Fibroblast of skin of back (primary cell): ENCODE measurements at places on chromosomes 1 and 21.

DNA sequence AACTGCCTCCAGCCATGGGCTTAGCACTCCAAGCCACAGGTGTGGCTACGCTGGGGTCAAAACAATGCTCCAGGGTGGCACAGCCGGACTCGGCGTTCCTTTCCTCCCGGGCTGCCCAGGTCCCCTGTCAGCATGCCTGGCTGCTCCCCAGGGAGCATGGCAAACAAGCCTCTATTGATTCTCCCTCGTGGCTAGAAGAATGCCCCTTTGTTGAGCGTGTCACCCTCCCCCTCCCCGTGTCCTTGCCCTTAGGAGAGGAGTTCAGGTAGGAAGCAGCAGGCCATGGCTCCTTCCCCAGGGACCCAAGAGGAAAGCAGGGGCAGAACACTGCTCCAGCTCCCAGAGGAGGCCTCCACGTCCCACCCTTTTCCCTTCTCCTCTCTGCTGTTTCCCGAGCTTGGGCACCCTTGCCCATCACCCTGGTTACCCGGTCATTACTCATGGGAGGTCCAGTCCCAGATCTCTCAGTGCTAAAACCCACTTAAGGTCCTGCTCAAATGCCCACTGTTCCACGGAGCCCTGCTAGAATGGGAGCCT lies 57.4 kb upstream of the CITED4 start:
- no peak for DNase-seq

DNA sequence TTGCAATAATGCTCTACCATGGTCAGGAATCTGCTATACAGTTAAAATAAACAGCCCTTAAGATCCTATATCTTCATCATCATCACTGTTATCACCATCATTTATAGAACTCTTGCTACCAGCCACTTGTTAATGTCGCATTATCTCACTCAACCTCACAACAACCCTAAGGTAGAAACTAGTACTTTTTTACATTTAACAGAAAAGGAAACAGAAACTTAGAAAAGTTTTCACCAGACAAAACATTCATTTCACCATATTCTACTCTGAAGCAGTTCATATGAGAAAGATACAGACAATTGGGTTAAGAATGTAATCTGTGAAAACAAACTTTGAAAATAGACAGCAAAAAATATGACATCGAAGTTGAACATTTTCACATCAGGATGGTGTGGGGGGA lies 262.6 kb downstream of the ATG4C start:
- no peak for DNase-seq

DNA sequence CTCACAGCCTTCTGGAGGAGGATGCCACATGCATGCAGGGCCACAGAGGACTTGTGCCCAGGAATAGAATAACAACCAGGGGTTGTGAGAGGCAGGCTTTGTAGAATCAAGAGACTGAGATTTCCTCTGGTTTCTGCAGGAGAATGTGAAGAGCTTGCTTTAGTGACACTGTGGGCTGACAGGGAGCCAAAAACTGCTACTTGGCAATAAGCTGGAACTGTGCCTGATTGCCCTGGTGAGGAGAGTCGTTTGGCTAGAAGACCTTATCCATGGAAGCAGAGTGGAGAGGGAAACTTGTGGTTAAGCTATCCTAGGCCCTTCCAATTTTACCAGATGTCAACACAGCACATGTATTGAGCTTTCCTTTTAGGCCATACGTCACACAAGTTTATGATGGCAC lies 902.1 kb downstream of the MRPL39 start:
- DNase-seq: no peak

GRCh38 chr1:3905953-3906671 lies 6.0 kb upstream of the C1orf174 start:
- no peak for DNase-seq

DNA sequence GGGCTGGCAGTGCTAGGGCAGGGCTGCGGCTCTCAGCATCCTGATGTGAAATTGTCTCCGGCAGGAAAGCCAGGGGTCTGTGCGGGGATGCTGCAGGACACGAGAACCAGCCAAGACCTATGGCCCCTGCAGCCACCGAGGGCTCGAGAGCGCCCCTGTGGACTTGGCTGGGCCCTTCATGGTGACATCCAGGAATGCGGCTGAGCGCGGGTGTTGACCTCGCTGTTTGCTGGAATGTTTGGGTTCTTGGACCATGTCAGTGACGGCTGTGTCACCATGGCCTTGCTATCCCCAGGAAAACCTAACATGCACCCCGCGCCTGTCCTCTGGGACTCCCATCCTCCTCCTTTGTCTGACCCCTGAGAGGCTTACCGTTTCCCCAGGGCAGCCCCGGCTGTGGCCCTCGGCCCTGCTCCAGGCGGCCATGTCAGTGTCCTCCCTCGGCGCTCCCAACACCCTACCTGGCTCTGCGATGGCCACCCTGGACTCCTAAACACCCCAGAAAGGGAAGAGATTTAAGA lies 14.3 kb upstream of the C1orf174 start:
- DNase-seq: no peak

GRCh38 chr21:36344931-36345330 lies 24.9 kb downstream of the MORC3 start:
- no peak for DNase-seq

DNA sequence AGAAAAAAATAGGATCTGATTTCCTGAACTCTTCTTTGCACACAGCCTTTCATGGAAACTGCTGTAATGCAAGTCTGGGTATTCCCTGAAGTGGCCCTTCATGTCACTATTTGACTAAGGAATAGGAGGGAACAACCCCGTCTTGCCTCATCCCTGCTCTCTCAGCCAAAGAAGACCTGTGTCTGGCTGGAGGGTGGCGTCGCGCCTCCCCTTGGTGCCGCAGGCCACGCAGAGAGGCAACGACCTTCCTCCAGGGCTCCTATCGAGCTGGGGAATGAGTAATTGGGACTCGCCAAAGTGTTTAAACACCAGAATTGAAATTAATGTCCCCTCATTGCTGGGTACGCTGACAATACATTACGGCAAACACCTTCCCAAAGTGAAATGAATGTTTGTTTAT lies 129.8 kb downstream of the PBX1 start:
- DNase-seq: no peak

DNA sequence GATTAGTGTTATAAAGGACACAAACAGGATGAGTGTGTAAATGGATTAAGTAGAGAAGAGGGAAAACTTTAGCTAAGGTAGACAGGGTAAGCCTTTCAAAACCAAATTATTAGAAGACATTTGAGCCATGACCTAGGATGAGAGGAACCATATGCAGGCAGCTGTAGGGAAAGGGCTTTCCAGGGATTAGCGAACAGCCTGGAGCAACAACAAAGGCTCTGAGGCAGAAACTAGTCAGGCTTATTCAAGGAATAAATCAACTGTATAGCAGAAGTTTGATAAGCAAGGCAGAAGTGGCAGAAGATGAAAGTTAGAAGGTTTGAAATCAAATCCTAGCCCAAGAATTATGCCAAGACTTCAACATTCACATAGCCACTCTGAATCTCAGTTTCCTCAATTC lies 21.3 kb downstream of the AIDA start:
- no peak for DNase-seq

DNA sequence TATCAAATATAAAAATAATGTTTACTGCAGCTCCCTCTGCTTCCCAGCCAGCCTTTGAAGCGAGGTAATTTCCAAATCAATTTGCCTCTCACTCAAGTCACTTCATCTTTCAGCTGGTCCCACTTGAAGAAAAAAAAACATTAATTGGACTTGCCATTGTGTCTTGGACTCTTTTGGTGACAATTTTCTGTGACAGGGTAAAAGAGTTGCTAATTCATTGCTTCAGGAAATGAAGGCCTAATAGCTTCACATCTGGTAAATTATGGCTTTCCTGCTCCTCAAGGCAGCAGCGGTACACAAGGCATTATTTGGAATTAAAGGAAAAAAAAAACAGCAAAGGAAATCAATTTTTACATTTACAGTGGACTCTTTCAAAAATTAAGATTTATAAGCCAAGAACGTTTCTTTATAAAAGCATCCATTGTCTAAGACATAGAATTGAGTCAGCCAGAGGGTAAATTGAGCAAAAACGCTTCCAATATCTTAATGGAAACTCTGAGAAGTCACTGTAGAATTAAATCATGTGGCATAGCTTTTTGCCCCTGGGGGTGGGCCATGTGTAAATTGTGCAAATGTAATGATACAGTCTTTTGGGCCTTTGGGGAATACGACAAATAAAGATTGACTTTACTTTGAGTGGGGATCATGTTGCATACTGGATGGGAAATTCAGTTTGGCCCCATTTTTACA lies 102.5 kb downstream of the LYPLAL1 start:
- DNase-seq: no peak

- peak; percentile 45 for DNase-seq
These were observed 428.4 kb upstream of the B3GALT2 start for GRCh38 chr1:193614817-193615216.

GRCh38 chr1:178010674-178011464 lies 41.0 kb upstream of the SEC16B start:
- DNase-seq: no peak

- DNase-seq: no peak
These were observed 55.9 kb downstream of the TIAM1 start for GRCh38 chr21:31288191-31288590.

DNA sequence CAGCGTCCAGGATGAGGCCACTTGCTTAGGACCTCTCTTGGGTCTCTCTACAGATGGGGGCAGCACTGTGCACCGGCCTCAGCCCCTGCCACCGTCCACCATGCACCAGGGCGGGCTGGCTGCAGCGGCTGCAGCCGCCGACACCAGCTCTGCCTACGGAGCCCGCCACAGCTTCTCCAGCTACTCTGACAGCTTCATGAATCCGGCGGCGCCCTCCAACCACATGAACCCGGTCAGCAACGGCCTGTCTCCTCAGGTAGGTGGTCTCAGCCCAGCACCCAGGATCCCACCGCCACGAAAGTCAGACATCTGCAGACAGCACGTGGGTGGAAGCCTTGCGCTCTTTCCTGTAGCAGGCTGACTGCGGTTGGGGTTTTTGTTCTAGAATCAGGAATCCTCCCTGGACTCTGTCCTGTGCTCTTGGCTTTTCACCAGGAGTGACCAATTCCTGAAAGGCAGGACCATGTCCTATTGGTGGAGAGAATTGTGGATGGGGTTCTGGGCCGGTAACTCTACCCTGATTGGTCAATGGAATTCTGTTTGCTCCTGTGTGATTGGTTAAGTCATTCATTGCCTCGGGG lies 72.5 kb downstream of the PAX7 start:
- no peak for DNase-seq

DNA sequence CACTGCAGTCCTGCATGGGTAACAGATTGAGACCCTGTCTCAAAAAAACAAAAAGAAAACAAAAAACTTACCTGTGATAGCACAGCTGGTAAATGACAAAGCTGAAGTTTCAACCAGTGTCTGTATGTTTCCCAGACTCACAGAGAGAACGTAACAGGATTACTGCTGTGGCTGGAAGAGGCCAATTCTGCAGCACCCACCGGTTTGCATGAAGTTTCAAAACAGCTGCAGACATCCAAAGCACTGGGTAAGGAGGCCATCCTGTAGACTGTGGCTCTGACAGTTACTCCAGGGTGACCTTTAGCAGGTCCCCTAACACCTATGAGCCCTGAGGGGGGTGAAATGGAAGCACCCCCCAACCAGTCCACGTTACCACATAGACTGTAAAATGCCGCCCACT lies 7.5 kb downstream of the ID3 start:
- DNase-seq: no peak

DNA sequence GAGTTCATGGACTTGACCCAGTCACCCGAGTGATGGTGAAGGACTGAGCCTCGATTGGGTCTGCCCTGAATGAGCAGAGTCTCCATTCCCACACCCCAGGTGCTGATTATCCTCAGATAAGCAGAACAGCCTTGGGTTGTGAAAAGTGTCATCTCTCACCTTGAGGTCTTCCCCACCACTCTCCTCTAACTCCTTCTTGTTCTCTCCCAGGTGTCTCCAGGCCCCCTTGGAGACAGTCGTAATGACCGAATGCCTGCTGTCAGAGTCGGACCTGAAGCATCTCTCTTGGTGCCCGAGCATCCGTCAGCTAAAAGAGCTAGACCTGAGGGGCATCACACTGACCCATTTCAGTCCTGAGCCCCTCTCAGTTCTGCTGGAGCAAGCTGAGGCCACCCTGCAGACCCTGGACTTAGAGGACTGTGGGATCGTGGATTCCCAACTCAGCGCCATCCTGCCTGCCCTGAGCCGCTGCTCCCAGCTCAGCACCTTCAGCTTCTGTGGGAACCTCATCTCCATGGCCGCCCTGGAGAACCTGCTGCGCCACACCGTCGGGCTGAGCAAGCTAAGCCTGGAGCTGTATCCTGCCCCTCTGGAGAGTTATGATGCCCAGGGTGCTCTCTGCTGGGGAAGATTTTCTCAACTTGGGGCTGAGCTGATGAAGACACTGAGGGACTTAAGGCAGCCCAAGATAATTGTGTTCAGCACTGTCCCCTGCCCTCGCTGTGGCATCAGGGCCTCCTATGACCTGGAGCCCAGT lies 3.4 kb downstream of the PRAMEF12 start:
- DNase-seq: no peak

GRCh38 chr21:35135481-35135880 lies 86.4 kb upstream of the RUNX1 start:
- peak; percentile 55 for DNase-seq

GRCh38 chr1:13786541-13786940 lies 86.6 kb downstream of the PRDM2 start:
- DNase-seq: no peak

GRCh38 chr1:2368053-2368744 lies 23.2 kb downstream of the MORN1 start:
- no peak for DNase-seq

DNA sequence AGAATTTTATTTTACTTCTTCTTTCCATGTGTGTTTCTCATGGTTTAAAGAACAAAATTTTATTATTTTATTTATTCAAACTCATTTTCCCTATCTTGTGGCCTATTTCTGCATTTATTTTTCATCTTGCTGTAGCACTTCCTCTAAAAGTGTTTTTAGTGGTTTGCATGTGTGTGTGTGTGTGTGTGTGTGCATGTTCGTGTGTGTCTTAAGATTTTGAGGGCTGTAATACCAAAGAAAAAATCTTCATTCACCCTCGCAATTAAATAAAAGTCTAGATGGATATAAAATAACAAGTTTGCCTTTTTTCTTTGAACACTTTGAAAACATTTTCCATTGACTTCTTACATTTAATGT lies 24.6 kb upstream of the FCRL3 start:
- DNase-seq: no peak

DNA sequence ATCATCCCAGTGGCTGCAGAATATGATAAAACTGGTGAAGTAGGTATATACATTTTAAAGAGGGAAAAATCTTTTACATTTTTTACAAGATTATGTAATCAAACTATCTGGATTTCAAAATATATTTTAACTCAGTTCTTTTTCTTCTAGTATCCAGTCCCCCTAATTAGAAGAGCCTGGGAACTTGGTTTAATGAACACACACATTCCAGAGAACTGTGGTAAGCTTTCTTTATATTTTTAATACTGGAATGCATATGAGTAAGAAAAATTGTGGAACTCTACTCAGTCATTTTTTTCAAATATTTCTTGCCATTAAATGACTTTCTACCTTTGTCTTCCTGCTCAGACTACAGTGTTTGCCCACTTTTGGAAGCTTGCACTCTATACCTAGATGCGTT lies 8.2 kb downstream of the ACADM start:
- peak; percentile 78 for DNase-seq
